Left hindlimb (tissue), 1 donor: ENCODE measurements at places on chromosomes 6 and 20.
A peak's percentile ranks its signal among the peaks of the same experiment; 100 is the strongest.

- DNase-seq: no peak
These were observed 2.1 kb downstream of the AVP start for GRCh38 chr20:3082306-3082951.

DNA sequence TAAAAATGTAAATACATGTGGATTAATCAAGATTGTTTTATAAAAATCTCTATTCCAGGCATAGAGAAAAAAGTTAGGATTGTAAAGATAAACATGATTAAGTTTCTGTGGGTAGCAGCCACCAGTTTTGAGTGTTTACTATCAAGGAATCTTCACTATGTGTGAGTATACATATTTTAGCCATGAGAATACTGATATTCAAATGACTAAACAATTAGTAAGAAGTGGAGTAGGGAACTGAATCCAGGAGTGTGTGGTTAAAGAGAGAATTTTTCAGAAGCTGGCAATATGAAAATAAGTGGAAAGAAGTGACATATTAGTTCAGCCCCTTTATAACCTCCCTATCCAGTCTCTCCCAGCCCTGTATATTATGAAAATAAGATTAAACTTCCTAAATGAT lies 10.3 kb downstream of the ELOVL2 start:
- no peak for DNase-seq

DNA sequence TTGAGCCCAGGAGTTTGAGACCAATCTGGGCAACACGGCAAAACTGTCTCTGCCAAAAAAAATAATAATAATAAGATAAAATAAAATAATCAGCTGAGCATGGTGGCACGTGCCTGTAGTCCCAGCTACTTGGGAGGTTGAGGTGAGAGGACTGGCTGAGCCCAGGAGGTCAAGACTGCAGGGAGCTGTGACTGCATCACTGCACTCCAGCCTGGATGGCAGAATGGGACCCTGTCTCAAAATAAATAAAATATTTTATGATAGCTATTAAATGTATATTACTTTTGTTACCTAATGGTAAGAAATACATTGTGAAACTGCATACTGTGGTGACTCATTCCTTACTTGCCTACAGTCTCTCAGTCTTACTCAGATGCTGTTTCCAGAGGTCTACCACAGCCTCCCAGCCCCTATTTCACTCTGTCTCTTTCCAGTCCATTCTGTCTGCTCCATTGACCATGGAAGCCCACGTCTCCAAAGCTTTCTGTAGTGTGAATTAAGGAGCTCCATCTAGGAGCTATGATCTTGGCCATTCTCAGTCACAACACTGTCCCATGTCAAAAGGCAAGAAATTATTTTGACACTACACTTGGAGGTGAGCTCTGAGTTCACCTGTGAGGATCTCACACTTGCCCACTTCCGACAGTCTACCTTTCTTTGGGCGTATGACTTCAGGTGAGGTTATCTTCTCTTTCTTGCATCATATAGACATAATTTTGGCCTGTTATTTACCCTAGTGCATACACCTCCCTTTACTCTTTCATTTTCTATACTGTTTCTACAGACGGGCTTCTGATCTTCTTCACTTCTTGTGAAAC lies 22.4 kb upstream of the SNX9 start:
- no peak for DNase-seq

DNA sequence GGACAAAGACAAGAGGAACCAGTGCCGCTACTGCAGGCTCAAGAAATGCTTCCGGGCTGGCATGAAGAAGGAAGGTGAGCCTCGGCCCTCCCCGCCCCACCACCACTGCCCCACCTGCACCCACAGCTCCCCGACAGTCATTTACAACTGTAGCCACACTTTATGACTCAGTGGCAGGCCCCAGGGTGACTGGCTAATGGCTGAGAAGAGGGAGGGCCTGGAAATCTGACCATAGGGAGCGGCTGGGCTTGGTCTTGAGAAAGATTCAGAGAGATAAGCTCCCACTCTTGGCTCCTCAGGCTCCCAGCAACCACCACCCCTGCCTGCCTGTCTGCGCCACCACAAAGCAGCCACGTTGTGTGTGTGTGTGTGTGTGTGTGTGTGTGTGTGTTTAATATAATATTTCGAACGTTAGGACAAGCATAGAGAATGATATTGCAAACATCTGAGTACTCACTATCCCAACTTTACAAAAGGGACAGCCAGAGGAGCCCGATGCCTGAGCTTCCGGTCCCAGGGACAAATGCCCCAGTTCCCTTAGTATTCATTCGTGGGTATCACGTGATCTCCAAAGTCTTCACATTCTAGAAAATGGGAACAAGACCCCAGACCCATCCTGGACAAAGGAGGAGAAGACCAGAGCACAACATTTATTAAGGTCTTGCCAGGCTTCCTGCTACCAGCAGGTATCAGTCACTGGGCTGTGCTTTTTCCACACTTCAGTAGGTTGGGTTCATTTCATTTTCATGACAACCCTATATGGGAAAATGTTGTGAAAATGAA lies 52.1 kb downstream of the HNF4A start:
- no peak for DNase-seq

GRCh38 chr20:41072190-41072863 lies 43.7 kb downstream of the TOP1 start:
- peak; percentile 57 for DNase-seq

- DNase-seq: no peak
These were observed 356.9 kb upstream of the MARCKS start for GRCh38 chr6:113500221-113500620.
